ENCODE measurements at places on chromosomes 11 and 22. TPM values are rescaled to one million over a fixed set of nuclear protein-coding genes. Genes with fewer than 3 reads are reported as not detected.

DNA sequence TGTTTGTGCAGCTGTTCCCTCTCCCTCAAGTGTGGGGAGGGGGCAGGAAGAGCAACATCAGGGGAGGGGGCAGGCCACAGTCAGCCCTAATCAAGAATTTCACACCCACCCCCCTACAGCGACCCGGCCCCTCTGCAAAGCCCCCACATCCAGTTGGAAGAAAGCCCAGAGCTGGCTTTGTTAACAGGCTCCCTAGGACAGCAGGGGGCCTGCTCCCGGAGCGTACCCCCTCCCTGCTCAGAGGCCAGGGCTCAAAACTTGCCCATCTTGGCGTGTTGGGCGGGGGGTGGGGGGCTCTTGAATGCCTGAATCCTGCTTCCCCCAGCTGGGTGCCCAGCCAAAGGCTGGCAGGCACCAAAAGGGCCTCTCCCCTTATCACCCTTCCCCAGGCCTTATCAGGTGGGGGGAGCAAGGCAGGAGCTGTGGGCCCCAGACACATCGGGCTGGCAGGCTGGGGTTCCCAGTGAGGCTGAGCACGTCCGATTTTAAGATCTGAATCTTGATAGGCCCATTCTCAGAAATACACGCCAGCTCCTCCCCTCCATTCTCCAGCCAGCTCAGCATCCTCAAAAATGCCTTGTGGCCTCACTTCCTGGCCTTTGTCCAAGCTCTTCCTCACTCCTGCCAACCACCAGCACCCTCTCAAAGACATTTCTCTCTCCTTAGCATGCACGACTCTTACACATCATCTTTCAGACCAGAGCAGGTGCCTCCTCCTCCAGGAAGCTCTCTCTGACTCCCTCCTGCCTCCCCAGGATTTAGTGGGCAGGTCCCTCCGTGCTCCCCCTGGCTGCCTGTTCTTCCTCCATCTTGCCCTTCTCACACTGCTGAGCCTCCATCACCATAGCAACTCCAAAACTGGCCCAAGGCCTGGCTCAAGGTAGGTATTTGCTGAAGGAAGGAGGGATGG is 384.8 kb downstream of the MN1 start:
- peak overlapping the region; percentile 29 for H3K27ac ChIP-seq
- DNase-seq, result peak; percentile 56
- H3K4me1 ChIP-seq, result peaks cover 43% of the 10 kb centered on the region
- no peak overlapping the region for H3K4me3 ChIP-seq

DNA sequence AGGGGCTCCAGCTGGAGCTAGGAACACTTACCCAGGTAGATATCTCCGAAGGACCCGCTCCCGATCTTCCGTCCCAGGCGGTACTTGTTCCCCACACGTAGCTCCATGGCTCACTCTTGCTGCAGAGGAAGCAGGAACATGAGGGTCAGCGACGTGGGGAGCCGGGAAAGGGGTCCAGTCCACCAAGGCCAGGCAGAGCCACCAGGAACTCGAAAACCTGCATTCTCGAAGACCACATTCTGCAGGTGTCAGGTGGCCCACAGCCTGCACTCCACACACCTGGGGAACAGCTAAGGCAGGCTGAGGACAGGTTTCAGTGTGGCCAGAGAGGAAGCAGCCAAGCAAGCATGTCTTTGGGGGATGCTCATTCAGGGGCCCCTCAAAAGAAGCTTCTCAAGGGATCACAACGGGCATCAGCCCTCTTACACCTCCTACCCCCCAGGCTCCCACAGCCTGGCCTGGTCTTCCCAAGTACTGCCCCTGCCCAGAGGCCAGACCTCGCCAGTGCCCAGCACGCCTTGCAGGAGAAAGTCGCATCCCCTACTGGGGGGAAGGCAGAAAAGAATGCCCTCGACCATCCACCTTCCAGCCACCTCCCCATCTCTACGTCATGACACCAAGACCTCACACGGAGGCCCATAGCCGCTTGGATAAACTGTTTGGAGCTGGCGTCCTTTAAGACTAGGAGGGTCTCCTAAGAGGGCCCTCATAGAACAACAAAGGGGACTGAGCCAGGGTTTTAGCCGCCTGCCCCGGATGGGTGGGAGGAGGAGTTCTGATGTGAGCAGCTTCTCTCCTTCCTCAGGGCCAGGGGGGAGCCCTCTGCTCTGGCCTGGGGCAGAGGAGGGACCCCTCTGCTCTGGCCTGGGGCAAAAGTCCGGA is 2.9 kb downstream of the CSNK1E start:
- peaks cover 50% of the 10 kb centered on the region for H3K36me3 ChIP-seq
- peak overlapping the region; percentile 94 for H3K4me3 ChIP-seq
- H3K27me3 ChIP-seq, result no peaks in the 10 kb centered on the region
- no peak for DNase-seq
- H3K27ac ChIP-seq, result peak overlapping the region; percentile 92
- H3K4me1 ChIP-seq, result peaks cover 77% of the 10 kb centered on the region

DNA sequence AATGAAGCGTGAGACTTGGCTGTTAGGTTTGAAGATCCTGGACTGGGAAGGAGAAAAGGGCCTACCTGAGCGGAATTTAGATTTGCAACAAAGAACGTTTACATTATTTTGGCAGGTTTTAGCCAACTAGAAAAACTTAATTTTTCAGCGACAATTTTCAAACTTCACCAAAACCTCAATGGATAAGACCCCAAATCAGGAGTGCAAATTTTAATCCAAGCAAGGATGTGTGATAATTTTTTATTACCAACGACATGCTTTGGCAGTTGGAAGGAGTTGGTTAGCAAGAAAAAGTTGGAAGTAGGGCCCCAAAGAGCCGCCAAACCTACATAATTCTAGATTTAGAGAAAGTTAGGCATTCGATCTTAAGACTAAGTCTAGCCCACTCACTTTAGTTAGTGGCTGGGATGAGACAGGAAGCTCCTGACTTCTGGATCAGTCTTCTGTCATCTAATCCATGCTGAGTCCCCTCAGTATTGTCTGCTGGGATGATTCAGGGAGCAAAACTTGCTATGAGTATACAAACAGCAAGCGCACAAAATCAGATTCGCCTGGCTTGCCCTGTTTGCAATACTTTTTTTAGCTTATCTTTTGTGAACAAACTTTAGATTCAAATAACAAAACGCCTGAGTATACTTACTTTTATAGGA is 787 bp upstream of the RDX start:
- peak overlapping the region; percentile 71 for H3K4me3 ChIP-seq
- H3K27ac ChIP-seq, result peak overlapping the region; percentile 91
- peaks cover 42% of the 10 kb centered on the region for H3K4me1 ChIP-seq
- DNase-seq, result no peak
- H3K36me3 ChIP-seq, result no peaks in the 10 kb centered on the region
- no peaks in the 10 kb centered on the region for H3K27me3 ChIP-seq

- H3K4me3 ChIP-seq, result no peak overlapping the region
- H3K27ac ChIP-seq, result no peak overlapping the region
- no peaks in the 10 kb centered on the region for H3K27me3 ChIP-seq
- DNase-seq, result no peak
These were observed 90.9 kb downstream of the PDHX start for GRCh38 chr11:35007277-35007676.

GRCh38 chr22:45881524-45881875 is 95.5 kb downstream of the WNT7B start:
- H3K4me1 ChIP-seq, result peaks cover 24% of the 10 kb centered on the region
- H3K36me3 ChIP-seq, result no peaks in the 10 kb centered on the region
- H3K27ac ChIP-seq, result no peak overlapping the region
- peak; percentile 3 for DNase-seq

DNA sequence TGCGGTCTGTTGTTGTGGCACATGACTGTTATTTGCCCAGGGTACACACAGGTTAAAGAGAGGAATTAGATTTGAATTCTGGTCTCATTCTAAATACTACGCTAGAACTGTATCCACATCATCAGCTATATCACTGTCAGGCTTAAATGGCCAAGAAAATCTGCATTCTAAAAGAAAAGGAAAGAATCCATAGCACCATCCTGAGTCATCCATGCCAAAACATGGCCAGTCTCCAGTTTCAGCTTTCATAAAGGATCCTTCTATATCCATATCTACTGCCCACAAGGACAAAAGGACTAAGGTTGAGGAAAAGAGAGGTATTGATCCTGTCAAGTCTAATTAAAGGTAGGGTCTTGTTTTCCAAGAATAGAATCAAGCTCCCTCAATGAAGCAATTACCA is 73.6 kb upstream of the GDPD4 start:
- H3K4me3 ChIP-seq, result no peak overlapping the region
- no peak for DNase-seq
- H3K36me3 ChIP-seq, result peaks cover 73% of the 10 kb centered on the region

DNA sequence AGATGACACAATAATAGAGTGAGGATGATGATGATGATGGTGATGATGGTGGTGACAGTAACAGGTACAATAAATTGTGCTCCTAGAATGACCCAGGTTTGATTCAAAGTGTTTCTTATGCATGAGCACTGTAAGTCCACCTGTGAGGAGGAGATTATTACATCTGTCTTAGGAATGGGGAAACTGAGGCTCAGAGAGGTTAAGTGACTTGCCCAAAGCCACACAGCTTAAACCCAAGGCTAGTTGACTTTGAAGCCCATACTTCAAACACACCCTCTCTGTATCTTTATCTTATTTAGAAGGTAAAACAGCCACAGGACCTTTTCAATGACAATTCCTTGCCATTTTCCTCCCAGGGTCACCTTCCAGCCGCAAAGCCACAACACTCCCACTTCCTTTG is 88.9 kb downstream of the MIAT start:
- no peak overlapping the region for H3K4me3 ChIP-seq
- no peaks in the 10 kb centered on the region for H3K27me3 ChIP-seq
- DNase-seq, result no peak
- no peak overlapping the region for H3K27ac ChIP-seq
- H3K4me1 ChIP-seq, result peaks cover 28% of the 10 kb centered on the region

DNA sequence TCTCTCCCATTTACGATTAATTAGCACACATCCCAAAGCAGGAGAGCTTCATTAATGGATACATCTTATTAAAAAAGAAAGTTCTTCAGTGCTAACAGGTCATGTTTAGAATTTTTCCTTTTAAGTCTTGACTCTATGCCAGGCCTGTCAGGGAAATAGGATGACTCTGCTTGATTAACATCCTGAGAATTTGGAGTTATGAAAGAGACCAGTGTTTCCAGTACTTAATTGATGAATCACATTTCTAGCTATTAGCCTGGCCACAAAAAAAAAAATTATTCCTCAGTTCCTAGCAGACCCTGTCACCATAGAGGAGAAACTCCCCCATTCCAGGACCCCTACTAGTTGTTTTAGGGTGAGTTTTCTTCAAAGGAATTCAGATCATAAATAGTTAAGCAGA is 23.6 kb upstream of the ME3 start:
- no peak overlapping the region for H3K27ac ChIP-seq
- no peaks in the 10 kb centered on the region for H3K36me3 ChIP-seq
- peaks cover 2% of the 10 kb centered on the region for H3K27me3 ChIP-seq
- no peak overlapping the region for H3K4me3 ChIP-seq

GRCh38 chr11:70241709-70242108 is 28.8 kb upstream of the PPFIA1 start:
- DNase-seq, result no peak
- H3K27me3 ChIP-seq, result no peaks in the 10 kb centered on the region
- no peak overlapping the region for H3K4me3 ChIP-seq
- H3K27ac ChIP-seq, result no peak overlapping the region
- H3K36me3 ChIP-seq, result no peaks in the 10 kb centered on the region
- no peaks in the 10 kb centered on the region for H3K4me1 ChIP-seq

DNA sequence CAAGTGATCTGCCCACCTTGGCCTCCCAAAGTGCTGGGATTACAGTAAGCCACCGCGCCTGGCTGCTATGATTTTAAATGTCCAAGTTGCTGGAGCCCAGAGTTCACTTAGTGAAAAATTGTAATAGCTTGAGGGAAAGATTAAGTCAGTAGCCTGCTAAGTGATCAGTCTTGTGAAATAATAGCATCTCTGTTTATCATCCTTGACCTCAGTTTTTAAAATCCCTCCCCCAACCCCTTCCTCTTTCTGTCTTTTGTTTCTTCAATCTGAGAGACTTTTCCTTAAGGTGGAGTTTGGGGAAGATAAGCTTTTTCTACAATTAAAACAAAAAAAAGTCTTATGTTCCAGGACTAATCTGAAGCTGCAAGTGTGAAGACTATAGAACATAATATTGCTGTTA is 6.4 kb downstream of the HIPK3 start:
- no peaks in the 10 kb centered on the region for H3K27me3 ChIP-seq
- DNase-seq, result no peak
- peaks cover 33% of the 10 kb centered on the region for H3K4me1 ChIP-seq
- 0 out of 2 replicates have a peak, but pooled peaks cover 3% of the 10 kb centered on the region for H3K36me3 ChIP-seq

- H3K36me3 ChIP-seq, result no peaks in the 10 kb centered on the region
- H3K27me3 ChIP-seq, result peaks cover 59% of the 10 kb centered on the region
- no peak within 1 kb of the TSS for H3K27ac ChIP-seq
- peak; percentile 85 for DNase-seq
- H3K4me1 ChIP-seq, result peaks cover 56% of the 10 kb centered on the region
- peak within 1 kb of the TSS; percentile 66 for H3K4me3 ChIP-seq
These were observed at the start of gene LRRC10B for GRCh38 chr11:61507962-61508861. TSS of gene LRRC10B (plus strand) at chr11:61508749. CDS start at chr11:61508999, 250 bp downstream.

- no peak for DNase-seq
- no peak overlapping the region for H3K4me3 ChIP-seq
- H3K27me3 ChIP-seq, result no peaks in the 10 kb centered on the region
- peaks cover 7% of the 10 kb centered on the region for H3K4me1 ChIP-seq
- no peak overlapping the region for H3K27ac ChIP-seq
- no peaks in the 10 kb centered on the region for H3K36me3 ChIP-seq
These were observed 43.1 kb downstream of the CSNK2A3 start for GRCh38 chr11:11309906-11310305.

DNA sequence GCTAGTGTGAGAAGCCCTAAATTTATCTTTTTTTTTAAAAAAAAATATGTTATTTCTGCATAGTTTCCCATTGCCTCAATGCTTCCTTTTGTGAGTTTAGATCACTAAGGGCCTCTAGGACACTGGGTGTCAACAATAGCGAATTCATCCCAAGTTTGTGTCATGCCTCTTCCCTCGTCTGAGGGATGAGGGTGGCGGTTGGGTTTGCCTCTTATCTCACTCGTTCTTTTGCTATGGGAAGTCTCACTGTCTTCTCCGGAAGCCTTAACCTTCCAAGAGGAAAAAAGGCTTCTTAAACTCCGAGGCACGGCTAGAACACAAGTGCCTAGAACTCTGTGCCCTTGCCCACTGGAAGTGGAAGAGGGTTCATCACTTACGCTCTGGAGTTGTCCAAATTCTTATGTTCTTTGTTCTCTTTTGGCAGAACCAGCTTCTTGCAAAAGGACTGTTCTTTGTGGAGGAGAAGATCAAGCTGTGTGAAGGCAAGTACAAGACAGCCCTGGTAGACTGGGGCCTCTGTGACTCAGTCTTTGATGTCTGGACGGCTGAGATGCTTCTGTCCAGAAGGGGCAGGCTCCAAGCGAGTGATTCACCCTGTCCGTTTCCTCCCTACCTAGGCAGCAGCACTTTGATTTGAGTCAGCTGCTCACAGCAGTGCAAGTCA is 78.5 kb downstream of the TRAF6 start:
- no peaks in the 10 kb centered on the region for H3K4me1 ChIP-seq
- no peaks in the 10 kb centered on the region for H3K27me3 ChIP-seq

GRCh38 chr22:40247976-40248375 is 70.3 kb downstream of the TNRC6B start:
- H3K27ac ChIP-seq, result no peak overlapping the region
- H3K27me3 ChIP-seq, result no peaks in the 10 kb centered on the region
- DNase-seq, result no peak

Gene CARD16
- total RNA-seq, result not detected

Gene KRTAP5-8
- total RNA-seq, result not detected

Gene KRTAP5-11
- not detected for total RNA-seq

Gene OR2AG2
- total RNA-seq, result 0.09 TPM

Gene MS4A15
- total RNA-seq, result 0.39 TPM
